ENCODE measurements at places on chromosomes 12 and 14.

DNA sequence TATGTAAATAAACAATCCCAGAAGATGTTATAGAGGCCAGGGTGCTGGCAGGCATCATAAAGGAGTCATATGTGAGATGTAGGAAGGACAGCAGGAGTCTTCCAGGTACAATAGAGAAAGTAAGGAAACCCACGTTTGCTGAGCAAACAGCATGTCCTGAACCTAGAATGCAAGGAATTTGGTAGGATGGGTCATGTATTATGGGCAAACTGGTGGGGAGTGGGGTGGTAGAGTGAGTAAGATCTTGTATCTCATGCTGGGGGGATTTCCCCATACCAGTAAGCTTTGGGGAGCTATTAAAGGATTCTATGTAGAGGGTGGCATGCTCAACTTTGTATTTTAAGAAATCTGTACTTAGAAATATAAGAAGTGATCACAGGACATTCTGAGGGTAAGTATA is 41.0 kb downstream of the CDKL1 start:
- no peak for DNase-seq

DNA sequence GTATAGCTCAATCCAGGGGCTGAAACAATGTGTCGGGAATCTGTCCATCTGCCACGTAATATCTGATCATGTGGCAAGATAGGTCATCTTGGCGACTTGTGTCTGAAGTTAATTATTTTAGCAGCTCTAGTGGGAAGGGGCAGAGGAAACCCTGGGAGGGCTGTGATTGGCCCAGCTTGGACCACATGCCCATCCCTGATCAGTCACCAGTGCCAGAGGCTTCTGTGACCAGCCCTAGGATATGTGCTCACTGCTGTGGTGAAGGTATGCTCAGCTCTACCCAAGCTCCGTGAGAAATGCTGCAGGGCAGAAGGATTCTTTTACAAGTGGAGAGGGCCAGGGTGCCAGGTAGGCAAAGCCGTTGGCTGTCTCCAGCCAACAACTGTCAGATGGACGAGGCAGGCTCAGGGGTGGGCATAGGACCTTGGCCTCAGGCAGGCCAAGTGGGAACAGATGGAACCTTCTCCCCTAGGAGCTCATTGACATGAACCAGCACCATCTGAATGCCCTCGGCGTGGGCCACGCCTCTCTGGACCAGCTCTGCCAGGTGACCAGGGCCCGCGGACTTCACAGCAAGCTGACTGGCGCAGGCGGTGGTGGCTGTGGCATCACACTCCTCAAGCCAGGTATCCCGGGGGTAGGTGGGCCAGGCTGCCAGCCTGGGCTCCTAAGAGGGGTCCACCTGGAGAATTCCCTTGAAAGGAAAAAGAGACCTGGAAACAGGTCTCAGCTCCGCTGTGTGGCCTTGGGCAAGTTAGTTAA is 21.1 kb downstream of the MVK start:
- DNase-seq, result no peak

DNA sequence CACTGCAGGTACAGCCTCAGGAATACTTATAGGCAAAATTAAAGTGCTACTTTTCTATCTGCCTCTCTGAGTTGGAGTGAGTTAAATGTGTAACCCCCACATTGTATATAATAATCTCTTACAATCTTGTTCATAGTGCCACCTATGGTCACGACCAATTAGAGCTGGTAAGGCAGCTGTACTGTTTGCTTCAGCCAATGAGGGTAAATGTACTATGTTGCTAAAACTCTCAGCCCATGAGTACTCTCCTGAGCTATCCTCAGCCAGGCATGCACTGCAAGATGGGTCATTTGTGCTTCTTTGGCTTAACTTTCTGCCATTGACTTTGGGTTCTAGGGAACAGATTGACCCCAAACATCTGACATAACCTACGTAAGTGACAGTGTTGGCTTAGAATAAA is 15.0 kb upstream of the MDM2 start:
- DNase-seq, result no peak

DNA sequence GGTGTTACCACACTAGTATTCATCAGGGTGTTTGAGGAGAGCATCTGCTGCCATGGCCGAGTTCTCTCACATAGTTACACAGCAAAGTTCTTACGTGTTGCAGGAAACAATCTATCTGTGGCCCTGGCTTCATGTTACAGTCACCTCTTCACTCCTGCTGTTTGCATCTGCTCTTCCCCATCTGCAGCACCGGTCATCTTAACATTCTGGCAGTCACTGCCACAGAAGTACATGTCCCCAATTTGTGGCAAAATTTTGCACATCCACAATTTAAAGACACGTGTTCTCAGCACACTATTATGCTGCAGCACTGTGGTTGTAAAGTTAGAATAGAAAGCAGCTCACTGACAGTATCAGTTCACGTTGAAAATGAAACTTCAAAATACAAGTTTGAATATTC is 23.2 kb downstream of the MAPK1IP1L start:
- no peak for DNase-seq

DNA sequence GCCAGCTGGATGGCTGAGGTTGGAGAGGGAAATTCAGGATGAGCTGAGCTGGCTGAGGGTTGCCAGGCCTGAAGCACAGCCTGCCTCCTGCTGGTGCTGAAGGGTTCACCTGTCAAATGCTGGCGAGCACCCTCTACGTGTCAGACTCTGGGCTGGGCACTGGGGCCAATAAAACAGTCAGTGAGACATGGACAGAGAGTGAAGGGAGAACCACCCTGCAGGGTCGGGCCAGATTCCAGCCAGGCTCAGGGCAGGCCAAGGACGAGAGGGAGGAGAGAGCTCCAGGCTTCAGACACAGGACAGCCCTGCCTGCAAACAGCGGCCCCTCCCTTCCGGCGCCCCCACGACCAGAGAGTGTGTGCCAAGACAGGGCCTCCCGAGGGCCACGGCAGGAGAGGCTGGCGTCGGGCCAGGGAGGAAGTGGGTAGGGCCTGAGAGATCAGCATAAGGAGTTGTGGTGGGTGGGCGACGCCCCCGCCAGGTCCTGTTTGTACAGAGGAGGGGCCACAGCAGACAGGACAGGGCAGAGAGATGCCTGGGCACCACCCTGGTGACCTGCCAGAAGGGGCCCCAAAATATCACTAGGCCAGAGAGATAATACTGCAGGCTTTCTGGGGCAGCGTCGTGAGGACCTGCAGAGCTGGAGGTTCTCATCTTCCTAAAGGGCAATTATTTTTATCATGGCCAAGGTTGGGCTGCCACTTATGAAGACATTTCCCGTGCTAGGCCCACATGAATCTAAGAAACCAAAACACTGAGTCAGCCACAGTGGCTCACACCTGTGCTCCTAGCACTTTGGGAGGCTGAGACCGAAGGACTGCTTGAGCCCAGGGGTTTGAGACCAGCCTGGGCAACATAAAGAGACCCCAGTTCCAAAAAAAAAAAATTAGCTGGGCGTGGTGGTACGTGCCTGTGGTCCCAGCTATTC is 73.1 kb upstream of the GPR68 start:
- no peak for DNase-seq

DNA sequence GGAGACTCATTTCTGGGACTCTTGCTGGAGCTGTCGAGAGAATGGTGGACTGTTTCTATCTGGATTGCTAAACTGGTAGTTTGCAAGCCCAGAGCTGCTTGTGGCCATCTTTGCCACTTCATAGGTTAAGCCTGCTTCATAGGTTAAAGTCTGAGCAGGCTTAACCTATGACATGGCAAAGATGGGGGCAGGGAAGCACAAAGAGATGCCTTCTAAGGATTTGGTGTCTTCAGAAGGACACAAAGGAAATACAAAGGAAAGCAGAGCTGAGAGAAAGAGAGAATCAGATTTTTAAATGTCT is 78.4 kb upstream of the MAX start:
- no peak for DNase-seq

GRCh38 chr12:77893918-77894317 is 63.2 kb downstream of the NAV3 start:
- no peak for DNase-seq

DNA sequence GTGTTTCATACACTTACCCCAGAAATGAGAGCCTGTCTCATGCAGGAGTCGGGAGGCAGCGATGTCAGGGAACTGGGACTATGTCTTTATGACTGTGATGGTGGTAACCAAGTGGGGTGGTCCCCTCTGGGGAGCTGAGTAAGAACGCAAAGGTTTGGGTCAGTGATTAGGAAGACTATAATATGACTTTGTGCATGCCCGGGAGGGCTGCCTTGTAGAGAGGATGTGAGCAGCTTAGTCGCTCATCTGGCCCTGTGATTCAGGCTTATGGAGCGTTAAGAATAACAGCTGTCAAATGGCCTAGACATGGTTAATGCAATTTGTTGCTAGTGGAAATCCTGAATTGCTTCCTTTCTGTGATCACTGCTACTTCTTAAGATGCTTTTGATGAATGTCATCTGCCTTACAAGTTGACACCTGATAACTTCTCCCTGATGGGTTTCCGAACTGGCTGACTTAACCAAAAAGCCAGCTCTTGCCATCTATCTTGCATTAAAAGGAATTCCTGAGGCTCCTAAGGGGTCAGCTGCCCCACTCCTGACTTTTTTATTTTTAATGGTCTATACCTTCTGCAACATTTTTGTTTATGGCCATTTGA is 35.4 kb upstream of the AACS start:
- no peak for DNase-seq

DNA sequence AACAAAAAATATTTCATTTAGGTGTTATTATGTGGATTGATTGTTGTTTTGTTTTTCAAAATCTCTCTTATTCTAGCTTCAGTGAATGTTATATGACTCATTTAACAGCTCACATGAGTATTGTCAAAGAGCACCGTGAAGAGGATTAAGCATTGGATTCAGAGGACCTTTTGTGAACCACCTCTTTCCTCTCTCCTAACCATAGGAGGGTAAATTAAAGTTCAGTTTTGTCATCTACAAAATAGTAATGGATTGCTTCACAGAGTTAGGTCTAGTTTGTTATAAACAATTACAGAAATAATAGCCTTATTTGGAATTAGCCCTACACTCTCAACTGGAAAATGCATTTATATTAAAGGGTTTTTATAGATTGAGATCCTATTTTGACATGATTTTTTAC is 962 bp upstream of the KERA start:
- no peak for DNase-seq

DNA sequence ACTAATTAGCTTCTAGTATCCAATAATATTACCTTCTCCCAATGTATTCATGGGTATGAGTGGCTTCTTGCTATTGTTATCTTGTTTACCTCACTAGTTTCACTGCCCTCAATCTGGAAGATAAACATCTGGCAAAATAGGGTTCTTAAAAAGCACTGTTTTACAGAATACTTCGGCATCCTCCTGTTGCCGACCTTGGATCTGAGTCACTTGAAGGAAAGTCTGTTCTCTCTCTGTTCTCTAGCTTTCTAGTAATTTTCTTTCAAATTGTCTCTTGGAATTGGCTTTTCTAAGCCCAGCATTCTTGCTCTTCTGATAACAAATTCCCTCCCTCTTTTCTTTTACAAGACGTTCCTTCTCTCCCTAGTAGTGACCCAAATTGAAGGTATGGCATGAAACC is 189.5 kb downstream of the KITLG start:
- no peak for DNase-seq

- no peak for DNase-seq
Measured at GRCh38 chr14:64734990-64735389, 30.8 kb downstream of the PLEKHG3 start.

DNA sequence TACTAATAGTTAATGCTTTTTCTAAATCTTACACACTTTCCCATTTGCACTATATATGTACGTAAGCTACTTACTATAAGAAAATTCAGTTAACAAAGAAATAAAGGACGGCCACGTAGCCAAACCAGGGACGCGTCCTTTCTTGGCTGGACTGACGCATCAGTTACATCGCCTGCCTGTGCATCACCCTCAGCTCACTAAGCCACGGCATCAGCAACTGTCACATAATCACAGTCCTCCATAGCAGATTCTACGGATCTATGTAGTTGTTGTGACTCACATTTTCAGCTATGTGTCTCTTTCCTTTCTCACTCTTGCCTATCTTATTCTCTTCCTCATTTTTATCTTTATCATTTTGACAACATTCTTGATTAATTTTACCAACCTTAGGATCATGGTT is 38.1 kb upstream of the C12orf50 start:
- no peak for DNase-seq

GRCh38 chr12:42985506-42985905 is 396.0 kb upstream of the PRICKLE1 start:
- DNase-seq, result no peak

DNA sequence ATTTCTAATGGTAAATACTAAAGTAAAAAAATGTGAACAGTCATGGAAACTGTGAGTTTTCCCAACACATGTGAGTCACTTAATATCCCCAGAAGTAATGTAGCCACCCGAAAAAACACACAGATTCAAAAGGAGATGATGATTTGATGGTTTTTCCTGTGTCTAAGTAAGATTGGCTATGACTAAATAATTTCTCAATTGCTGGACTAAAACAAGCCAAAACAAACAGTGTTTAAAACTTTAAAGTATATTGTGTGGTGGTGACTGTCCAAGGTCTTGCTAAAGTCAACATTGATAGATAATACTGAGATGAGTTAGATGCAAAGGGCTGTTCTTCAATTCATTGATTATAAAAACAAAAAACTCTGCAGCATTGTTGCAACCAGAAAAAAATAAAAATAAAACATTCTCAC is 89.6 kb upstream of the SOX5 start:
- peak; percentile 14 for DNase-seq

DNA sequence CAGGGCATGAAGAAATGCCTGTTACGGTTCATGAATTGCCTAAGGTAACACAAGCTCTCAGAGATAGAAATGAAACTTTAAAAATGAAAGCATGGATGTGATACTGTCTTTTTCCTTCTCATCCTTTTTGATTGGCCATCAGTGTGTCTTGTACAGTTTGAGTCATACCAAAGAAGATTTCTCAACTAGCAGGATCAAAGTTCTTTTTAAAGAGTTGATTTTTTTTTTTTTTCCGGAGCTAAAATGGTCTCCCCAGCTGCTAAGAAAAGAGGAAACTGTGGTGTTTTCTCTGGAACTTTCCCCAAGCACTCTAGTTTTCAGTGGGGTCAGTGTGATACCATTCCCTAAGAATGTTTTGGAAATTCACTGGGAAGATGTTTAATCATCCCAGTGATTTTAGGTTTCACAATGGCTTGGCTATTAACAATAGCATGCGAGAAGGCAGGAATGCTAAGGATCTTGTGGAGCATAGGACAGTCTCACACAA is 105.0 kb downstream of the ETNK1 start:
- DNase-seq, result no peak

DNA sequence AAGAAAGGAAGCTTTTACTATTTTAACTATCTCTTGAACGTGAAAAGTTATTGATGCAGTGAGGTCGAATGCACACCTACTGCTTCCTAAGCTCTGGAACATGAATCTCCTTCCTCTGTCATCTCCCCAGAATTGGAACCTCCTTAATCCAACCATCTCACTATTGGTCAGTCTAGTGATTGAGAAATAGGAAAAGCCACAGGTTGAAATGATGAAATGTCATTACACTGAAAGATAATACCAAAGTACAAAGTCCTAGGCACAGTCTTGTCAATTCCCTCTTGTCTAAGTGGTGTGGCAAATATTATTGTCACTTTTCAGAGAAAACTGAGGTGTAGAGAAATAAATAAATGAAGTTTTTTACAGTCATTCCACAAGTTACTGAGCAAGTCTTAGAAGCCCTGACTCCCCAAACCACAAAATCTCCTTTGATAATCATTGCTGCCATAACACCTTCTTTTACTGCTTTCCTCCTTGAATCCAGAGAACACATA is 19.5 kb upstream of the HIGD1C start:
- DNase-seq, result no peak

GRCh38 chr12:92624236-92624635 is 78.6 kb upstream of the PLEKHG7 start:
- DNase-seq, result no peak
